ENCODE measurements at places on chromosomes 6 and 20.

DNA sequence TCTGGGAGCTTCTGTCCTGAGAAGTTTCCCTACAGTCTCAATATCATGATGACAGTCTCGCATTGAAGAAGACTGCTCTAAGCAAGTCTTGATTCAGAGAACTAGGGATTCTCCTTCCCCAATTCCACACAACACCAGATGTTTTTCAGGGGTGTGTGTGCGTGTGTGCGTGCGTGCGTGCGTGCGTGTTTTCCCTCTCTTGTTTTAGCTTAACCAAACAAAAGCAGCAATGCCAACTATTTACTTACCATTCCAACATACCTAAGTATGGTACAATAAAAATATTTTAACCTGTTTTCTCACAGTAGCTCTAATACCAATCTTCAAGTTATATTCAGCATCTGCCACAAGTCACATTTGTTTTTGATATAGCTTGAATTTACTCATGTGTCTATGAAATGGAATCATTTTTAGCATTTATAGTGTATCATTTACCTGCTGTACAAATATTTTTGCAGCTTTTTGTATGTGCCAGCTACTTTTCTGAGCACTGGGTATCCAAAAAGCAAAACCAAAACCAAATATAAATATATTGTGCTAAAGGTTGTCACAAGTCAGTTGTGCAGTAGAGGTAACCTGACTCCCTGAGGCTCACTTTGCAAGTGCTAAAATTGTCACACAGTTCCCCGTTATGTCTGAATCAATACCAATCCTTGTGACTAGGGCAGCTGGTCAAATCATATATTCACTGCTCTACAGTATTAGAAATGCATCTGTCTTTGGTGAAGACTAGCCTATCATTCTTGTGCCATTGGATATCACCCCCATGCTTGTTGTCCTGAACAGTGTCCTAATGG, 21.7 kb upstream of the MYLIP start:
- DNase-seq: no peak

- no peak for DNase-seq
Measured at GRCh38 chr20:32449890-32450401, 91.8 kb downstream of the ASXL1 start.

DNA sequence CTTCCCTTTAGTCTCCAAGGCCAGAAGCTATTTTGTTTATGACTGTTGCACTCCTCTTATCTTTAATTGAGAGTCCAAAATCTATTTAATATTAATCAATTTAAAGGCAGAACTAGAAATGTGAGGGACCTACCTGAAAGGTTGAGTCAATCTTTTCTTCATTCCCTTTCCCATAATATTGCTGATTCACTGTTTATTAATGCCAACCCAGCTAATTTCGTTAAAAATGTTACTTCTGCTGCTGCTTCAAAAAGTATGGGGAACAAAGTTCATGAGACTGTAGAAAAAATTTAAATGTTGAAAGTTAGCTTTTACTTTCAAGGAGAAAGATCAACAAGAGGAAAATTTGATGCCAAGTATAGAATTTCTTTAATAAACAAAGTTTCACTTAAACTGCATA, 365.3 kb downstream of the TENT5A start:
- no peak for DNase-seq

GRCh38 chr6:7730784-7731227, 4.9 kb downstream of the BMP6 start:
- DNase-seq: no peak

DNA sequence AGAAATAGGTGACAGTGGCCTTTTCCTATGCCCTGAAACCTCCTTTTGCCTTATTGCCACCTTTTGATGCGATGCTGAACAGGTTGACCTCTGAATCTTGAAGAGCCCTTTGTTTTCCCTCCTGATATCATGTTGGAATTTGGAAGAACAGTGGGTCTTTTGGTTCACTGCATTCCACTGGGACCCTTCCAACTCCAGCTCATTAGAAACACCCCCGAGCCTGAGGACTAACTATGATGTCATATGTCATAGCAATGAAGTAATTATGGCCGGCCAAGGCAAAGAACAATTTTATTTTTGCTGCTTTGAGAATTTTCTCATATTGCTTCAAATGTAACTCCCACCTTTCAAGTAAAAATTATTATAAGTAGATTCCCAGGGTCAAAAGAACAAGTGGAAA, 353.4 kb upstream of the JAG1 start:
- no peak for DNase-seq

DNA sequence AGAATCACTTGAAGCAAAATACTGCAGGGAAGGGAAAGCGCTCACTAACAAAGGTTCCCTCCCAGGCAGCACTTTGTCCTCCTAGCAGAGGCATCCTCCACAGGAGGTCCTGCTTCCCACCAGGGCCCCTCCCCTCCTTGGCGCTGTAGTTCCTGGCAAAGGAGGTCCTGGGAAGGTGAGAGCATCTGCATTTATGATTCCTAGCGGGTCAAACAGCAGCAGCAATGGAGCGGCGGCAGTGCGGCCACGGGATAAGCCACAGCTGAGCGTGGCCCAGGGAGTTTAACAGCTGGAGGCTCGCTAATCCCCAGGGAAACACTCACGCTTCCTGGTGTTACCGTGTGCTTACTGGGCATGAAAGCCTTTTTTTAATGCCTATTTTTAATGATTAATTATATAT, 185.8 kb downstream of the TTLL2 start:
- DNase-seq: no peak

- no peak for DNase-seq
Measured at GRCh38 chr20:50230871-50231560, 40.4 kb downstream of the CEBPB start.

GRCh38 chr6:72787391-72788031, 165.6 kb downstream of the KCNQ5 start:
- no peak for DNase-seq

DNA sequence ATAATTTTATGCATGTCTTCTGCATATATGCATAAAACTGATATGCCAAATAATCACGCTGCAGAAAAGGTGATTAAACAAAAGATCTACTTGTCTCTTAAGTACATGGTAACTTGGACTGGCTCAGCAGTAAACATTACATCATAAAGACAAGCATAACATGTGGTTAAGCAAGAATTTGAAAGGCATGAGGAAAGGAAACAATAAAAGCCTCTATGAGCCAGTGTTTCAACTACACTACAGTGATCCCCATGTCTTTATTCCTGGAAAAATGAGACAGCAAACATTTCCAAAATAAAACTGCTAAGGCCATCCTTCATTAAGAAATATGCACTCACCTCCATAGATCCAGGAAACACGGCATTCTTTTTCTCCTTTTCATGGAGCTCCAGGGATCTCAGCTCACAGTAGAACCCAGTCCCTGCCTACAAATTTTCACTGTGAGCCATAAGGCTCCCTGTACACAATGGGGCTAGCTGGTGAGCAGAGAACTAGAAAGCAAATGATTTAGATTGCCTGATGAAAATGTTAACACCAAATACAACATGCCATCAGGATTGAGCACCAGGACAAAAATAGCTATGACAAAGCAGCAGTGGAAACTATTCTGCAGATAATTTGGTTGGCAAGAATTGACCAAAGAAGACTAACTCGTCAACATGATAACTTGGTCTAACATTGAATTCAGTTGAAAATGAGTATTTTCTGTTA, 156.1 kb downstream of the COL21A1 start:
- no peak for DNase-seq

All from activated T-cell treated with anti-CD3 and anti-CD28 coated beads for 4 hours (primary cell).